ENCODE measurements at places on chromosomes 1 and 21.

DNA sequence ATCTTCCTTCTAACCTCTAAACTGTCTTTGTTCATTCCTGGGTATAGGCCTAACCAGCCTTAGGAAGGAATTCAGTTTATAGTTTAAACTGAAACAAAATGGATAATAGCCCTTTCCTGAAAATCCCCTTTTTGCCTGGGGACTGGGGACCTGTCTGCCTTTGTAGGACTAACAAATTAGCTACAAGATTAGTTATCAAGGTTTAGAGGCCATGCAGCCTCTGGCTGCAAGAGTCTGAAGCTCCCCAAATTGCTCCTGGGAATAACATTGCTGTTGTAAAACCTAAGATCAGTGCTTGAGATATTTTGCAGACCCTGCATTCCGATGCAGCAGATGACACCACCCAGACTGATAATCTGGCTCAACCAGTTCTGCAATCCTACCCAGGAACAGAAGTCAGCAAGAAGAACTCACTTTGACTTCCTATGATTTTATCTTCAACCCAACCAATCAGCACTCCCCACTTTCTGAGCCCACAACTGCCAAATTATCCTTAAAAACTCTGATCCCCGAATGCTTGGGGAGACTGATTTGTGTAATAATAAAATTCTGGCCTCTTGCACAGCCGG, 96.6 kb upstream of the ETV3 start:
- DNase-seq: no peak
- H3K4me1 ChIP-seq: peaks cover 47% of the 10 kb centered on the region
- H3K27me3 ChIP-seq: no peaks in the 10 kb centered on the region
- no peaks in the 10 kb centered on the region for H3K36me3 ChIP-seq

DNA sequence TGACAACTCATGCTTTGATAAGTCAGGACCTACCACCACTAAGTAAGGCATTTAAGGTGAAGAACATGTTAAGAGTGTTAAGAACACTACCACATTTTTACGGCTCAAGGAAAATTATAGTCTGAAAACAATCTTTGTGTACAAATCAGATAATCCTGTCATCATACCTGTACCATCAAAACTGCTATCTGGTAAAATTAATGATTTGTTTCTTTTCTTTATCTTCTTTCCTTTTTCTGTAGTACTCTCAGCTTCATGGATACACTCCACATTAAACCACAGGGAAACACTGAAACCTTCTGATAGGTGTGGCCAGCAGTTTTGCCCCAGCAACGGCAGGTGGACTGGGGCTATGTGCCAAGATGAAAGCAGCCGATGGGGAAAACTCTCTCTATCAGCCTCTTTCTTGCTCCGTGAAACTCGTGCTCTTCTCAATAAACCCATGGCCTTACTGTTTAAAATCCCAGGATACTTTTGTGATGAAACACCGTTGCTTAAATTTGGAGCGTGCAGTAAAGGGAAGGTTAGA, 75.1 kb downstream of the LYST start:
- no peak overlapping the region for H3K4me3 ChIP-seq
- peaks cover 4% of the 10 kb centered on the region for H3K36me3 ChIP-seq
- H3K27me3 ChIP-seq: no peaks in the 10 kb centered on the region
- peaks cover 1% of the 10 kb centered on the region for H3K4me1 ChIP-seq
- no peak for DNase-seq

GRCh38 chr1:55128418-55128995, 86.7 kb downstream of the USP24 start:
- peaks cover 50% of the 10 kb centered on the region for H3K36me3 ChIP-seq
- no peaks in the 10 kb centered on the region for H3K27me3 ChIP-seq
- H3K27ac ChIP-seq: peak overlapping the region; percentile 40
- no peak for DNase-seq
- peaks cover 5% of the 10 kb centered on the region for H3K4me1 ChIP-seq

- H3K4me1 ChIP-seq: peaks cover 17% of the 10 kb centered on the region
- no peak for DNase-seq
- no peaks in the 10 kb centered on the region for H3K36me3 ChIP-seq
- H3K27me3 ChIP-seq: no peaks in the 10 kb centered on the region
- no peak overlapping the region for H3K4me3 ChIP-seq
- H3K27ac ChIP-seq: no peak overlapping the region
These were observed 2.4 kb downstream of the AUNIP start for GRCh38 chr1:25856856-25857255.

DNA sequence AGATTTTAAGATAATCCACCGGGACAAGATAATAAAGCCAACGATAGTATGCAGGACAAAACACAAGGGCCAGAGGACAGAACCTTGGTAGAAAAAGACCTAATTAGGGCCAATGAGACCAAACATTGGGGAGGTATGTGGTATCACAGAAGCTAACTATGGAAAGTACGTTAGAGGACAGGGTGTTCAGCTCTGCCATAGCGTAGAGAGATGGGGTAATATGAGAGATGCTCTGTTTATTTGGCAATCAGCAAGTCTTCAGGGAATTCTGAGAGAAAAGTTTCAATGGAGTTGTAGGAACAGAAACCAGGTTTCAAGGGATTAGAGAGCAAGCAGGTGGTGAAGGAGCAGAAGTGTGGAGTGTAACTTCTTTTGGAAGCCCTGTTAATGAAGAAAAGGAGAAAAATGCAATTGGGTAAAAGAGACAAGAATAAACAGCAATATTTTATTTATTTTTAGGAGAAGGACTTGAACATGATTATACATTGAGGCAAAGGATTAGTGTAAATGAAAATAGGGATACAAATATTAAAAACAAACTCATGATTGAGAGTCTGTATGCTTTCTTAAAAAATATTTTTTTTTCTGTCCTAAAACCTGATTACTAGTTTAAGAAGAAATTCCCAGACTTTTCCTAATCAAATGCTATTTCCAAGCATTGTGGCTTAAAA, 24.0 kb downstream of the EEIG2 start:
- H3K4me3 ChIP-seq: no peak overlapping the region
- H3K4me1 ChIP-seq: peaks cover 13% of the 10 kb centered on the region
- no peak overlapping the region for H3K27ac ChIP-seq
- H3K36me3 ChIP-seq: peaks cover 6% of the 10 kb centered on the region
- no peaks in the 10 kb centered on the region for H3K27me3 ChIP-seq

- no peak for DNase-seq
These were observed 5.8 kb upstream of the IL24 start for GRCh38 chr1:206891412-206891811.

DNA sequence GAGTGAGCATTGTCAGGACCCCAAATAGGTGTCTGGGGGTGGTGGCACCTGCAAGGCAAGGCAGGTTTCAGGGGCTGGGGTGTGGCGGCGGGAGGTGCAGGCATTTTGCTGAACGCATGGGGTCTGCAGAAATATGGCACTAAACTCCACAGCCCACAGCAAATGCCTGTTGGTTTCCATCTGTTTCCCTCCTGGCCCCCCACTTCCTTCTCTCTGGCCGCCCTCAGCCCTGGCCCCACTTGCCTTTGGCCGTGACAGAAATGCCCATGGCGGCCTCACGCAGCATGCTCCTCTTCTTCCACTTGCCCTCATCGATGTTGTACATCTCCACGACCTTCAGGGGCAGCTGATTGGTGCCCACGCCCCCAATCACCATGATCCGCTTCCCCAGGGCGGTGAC, 13.7 kb downstream of the KLHDC8A start:
- peaks cover 85% of the 10 kb centered on the region for H3K27me3 ChIP-seq
- H3K36me3 ChIP-seq: no peaks in the 10 kb centered on the region
- H3K4me3 ChIP-seq: peak overlapping the region; percentile 44

GRCh38 chr1:234970731-234971476, 157.7 kb downstream of the TOMM20 start:
- no peaks in the 10 kb centered on the region for H3K27me3 ChIP-seq
- H3K36me3 ChIP-seq: no peaks in the 10 kb centered on the region
- H3K27ac ChIP-seq: peak overlapping the region; percentile 96
- peaks cover 51% of the 10 kb centered on the region for H3K4me1 ChIP-seq
- H3K4me3 ChIP-seq: peak overlapping the region; percentile 6
- no peak for DNase-seq

DNA sequence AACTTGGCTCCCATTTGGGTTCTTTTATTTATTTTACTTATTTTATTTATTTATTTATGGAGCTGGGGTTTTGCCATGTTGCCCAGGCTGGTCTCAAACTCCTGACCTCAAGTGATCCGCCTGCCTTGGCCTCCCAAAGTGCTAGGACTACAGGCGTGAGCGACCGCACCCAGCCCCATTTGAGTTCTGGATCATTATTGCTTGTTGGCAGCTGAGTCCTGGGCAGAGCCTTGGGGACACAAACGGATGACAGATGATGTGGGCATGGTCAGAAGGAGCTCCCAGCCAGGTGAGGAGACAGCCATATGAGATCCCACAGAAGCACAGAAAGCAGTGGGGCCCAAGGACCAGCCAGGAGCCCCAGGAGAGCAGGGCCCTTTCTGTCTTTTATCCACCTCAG, 254.0 kb downstream of the MATN1 start:
- H3K27ac ChIP-seq: peak overlapping the region; percentile 49
- no peak overlapping the region for H3K4me3 ChIP-seq
- no peak for DNase-seq
- no peaks in the 10 kb centered on the region for H3K4me1 ChIP-seq
- no peaks in the 10 kb centered on the region for H3K36me3 ChIP-seq

- H3K27me3 ChIP-seq: peaks cover 38% of the 10 kb centered on the region
- no peak for DNase-seq
- peaks cover 8% of the 10 kb centered on the region for H3K4me1 ChIP-seq
- no peak overlapping the region for H3K4me3 ChIP-seq
These were observed 99.4 kb downstream of the ADSS2 start for GRCh38 chr1:244352156-244352830.

GRCh38 chr21:15853126-15853525, 123.3 kb downstream of the USP25 start:
- peaks cover 23% of the 10 kb centered on the region for H3K36me3 ChIP-seq
- DNase-seq: no peak
- no peaks in the 10 kb centered on the region for H3K27me3 ChIP-seq
- H3K4me3 ChIP-seq: no peak overlapping the region
- H3K4me1 ChIP-seq: peaks cover 7% of the 10 kb centered on the region

- H3K4me1 ChIP-seq: peaks cover 34% of the 10 kb centered on the region
- no peak for DNase-seq
- H3K36me3 ChIP-seq: peaks cover 2% of the 10 kb centered on the region
- peaks cover 75% of the 10 kb centered on the region for H3K27me3 ChIP-seq
These were observed 4.0 kb downstream of the CAPN2 start for GRCh38 chr1:223716302-223716862.

DNA sequence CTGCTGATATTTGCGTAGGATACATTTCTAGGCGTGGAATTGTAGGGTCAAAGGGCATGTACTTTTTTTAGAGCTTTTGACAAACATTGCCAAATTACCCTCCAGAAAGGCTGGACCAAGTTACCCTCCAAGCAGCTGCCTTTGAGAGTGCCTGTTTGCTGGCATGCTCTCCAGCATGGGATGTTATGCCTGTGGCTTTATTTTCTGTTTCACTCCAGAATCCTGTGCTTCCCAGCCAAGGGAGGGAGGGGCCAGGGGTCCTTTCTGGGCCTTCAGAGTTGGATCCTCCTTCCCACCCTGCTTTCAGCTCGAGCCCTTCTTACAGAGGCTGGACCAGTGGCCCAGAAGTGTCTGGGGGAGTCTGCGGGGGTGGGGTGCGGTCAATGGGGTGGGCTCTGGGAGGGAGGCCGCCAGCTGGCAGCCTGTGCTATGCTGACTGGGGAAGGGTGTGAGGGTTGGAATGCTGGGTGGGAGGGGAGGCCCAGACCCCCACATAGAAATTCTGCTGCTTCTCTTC, 81.2 kb downstream of the EPHB2 start:
- no peak for DNase-seq
- peaks cover 1% of the 10 kb centered on the region for H3K36me3 ChIP-seq
- no peak overlapping the region for H3K4me3 ChIP-seq

DNA sequence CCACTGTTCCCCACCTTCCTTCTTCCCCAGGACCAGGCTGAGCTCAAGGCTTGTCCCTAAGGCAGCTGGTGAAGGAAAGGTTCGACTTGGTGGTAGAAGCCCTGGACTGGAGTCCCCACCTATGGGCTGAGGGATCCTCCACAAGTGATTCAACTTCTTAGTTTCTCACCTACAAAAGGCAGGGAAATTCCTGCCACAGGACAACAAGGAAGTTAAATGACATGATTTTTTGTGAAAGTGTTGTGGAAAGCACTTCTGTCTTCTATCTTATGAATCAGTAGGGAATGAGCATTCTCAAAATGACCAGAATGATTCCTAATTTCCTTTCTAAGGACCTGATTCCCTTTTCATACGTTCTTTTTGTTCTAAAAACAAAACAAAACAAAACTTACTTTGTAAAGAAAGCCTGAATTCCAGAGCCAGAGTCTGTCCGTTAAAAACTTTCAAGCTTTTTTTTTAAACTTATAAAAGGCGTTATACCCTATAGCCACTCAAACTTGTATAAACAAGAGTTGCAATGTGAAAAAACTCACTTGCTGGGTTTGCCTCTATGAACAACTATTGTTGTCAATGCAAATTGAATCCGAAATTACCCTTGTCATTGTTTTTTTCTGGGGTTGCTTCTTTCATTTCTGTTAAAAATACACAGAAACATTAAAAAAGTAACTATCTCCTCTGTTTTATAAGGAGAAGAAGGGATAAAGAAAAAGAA, 12.2 kb downstream of the KCNJ15 start:
- H3K27ac ChIP-seq: no peak overlapping the region
- H3K4me3 ChIP-seq: no peak overlapping the region
- no peaks in the 10 kb centered on the region for H3K36me3 ChIP-seq

DNA sequence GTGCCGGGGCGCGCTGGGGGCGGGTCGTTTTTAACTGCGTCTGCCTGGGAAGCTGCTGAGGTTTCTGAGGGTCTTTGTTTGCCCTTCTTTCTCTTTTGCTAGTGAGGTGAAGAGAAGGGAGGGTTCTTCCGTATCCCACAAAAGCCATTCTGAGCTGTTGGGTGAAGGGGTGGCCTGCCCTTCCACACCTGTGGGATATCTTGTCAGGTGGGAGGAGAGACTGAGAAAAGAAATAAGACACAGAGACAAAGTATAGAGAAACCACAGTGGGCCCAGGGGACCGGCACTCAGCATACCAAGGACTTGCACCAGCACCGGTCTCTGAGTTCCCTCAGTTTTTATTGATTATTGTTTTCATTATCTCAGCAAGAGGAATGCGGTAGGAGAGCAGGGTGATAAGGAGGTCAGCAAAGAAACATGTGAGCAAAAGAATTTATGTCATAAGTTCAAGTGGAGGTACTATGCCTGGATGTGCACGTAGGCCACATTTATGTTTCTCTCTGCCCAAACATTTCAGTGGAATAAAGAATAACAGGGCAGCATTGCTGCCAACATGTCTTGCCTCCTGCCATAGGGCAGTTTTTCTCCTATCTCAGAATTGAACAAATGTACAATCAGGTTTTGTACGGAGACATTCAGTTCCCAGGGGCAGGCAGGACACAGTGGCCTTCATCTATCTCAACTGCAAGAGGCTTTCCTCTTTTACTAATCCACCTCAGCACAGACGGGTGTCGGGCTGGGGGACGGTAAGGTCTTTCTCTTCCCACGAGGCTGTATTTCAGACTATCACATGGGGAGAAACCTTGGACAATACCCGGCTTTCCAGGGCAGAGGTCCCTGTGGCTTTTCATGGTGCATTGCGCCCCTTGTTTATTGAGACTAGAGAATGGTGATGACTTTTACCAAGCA, 972 bp downstream of the PGBD2 start:
- peak overlapping the region; percentile 100 for H3K27ac ChIP-seq
- peaks cover 28% of the 10 kb centered on the region for H3K4me1 ChIP-seq
- peaks cover 14% of the 10 kb centered on the region for H3K36me3 ChIP-seq
- peak overlapping the region; percentile 92 for H3K4me3 ChIP-seq
